ENCODE measurements at places on chromosomes 12 and 14.

- DNase-seq, result no peak
Measured at GRCh38 chr12:130645751-130646150, 70.3 kb downstream of the RIMBP2 start.

- DNase-seq, result no peak
Measured at GRCh38 chr14:34766060-34766459, 51.7 kb upstream of the CFL2 start.

GRCh38 chr12:104669089-104669721 lies 212.5 kb downstream of the CHST11 start:
- no peak for DNase-seq

- DNase-seq, result no peak
Measured at GRCh38 chr14:106115401-106115800, 589.0 kb downstream of the TMEM121 start.

DNA sequence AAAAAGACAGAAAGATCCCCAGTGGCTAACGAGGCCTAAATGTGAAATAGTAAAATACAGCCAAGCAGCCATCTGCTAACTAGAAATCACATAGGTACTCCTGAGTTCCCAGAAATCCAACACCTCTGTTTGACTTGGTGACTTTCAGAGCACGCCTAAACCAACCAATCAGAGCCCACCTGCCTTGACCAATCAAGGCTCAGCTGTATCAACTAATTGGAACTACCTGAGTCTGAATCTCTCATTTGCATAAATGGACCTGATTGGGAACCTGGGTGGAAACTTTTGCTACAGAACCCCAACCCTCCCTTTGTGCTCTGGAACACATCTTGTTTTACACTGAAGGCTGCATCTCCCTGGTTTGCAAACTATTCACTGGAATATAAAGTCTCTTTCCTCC lies 5.1 kb upstream of the TCL1B start:
- DNase-seq, result no peak

GRCh38 chr12:10147714-10148403 lies 17.9 kb upstream of the CLEC7A start:
- DNase-seq, result no peak

DNA sequence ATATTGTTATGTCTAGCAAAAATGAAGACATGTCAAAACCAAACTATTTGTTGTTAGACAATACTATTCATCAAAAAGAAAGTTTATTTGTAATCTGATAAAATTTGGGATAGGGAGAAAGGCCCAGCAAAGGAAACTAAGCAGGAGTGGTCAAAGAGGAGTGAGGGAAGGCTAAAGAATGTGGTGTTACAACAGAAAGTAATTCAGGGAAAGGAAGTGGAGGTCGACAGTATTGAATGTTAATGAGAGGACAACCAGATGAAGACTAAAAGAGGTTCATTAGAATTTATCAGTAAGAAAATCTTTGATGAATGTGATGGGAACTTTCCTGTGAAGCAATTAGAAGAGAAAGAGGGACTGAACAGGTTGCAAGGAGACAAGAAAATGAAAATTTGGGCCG lies 33.9 kb downstream of the PLCZ1 start:
- DNase-seq, result no peak

DNA sequence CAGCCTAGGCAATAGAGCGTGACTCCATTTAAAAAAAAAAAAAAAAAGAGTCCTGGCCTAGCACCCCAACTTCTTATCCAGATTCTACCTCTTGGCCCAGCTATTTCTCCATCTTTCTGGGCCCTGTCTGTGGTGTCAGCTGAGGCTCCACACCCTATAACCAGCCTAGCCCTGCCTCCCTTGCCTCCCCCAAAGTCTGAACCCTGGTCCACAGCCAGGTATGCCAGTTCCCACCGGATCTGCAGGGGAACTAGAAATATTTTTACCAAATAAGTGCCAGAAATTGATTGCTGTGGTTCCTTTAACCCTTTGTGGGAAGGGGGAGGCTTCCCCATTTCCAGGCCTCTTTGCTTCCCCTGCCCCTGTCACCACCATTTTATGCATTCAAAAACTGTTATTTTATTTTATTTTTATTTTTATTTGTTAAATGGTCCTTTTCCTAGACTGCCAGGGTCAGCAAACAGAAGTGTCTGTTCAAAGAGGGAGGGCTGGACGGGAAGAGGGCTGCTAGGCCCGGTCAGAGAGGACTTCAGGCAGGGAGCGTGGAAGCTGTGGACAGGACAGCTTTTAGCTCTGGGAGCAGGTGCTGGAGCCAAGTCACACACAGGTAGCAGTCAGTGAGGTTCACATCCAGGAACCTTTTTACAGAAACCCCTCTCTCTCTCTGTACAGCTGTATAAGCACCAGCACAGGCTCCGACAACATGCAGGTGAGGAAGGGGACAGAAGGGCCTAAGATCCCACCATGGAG lies 23.2 kb downstream of the TTC9 start:
- no peak for DNase-seq

GRCh38 chr14:93039649-93040315 lies 75.9 kb downstream of the ITPK1 start:
- no peak for DNase-seq

- no peak for DNase-seq
Measured at GRCh38 chr12:91224401-91224800, 41.8 kb upstream of the DCN start.

- peak; percentile 17 for DNase-seq
Measured at GRCh38 chr12:30515351-30515750, 180.3 kb downstream of the IPO8 start.

DNA sequence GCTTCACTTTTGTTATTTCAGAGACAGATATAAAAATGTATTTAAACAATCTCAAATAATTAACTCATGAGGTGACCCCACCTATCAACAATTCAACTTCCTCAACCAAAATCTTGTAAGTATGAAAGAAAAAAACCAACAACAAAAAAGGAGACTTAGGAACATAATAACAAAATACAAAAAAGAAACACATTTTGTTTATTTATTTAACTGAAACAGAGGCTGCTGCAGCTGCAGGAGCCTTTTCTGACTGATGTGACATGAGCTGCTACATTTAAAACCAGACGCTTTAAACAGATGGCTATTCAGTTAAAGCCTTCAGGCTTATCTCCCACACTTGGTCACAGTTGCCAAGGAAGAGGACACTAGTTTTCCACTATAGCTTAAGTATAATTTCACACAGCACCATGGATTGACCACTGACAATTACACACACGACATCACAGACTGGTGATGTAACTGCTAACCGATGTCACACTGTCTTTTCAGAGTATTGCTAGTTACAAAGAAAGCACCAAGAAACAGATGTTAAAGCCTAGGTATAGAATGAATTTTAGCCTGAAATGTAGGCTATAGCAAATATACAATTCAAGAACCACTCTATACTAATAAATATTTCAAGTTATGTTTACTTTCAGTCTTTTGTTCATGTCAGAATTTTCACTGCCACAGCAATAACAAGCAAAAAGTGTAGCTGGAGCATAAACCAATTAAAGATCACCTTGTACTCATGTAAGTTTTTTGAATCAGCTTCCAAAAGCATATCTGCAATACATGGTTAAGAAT lies 113.0 kb downstream of the MED13L start:
- no peak for DNase-seq

- no peak for DNase-seq
Measured at GRCh38 chr14:68623307-68623706, 169.6 kb downstream of the ZFP36L1 start.

GRCh38 chr12:52602552-52602951 lies 1.3 kb upstream of the KRT72 start:
- DNase-seq, result no peak

DNA sequence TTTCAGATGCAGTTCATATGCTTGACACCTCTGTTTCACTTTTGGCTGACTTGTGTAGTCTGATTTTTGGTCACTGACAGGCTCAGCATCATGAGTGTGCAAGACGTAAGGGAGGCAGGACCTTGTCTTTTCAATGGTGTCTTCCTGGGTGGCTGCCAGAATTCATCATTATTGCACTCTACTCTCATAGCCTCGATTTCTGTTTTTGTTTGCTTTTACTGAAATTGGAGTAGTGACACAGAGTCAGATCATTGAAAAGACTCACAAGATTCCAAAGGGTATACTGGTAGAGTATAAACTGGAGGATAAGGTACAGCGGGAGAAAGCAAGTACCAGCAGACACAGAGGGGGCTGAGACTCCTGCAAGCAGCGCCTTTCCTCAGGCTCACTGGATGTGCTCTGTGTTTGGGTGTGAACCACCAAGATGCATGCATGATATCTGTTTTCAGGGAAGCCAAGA lies 126.3 kb upstream of the FGD4 start:
- DNase-seq, result no peak

DNA sequence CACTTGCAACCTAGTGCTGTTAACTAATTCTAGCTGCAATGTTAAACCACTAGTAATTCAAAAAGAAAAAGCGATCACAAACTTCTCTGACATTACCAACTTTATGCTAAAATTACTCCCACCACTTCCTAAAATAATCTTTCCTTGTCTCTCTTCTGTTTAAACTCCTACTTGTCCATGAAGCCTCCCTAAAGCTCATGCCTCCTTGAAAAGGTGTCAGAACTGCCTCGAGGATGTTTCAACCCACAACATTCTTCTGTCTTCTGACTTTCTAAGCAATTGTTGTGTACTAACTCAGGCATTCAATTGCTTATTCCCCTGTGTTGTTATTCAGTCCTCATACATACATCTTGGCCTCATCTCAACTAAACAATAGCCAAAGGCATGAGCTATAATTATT lies 5.9 kb downstream of the GNPTAB start:
- DNase-seq, result no peak

GRCh38 chr12:98821866-98822265 lies 176.8 kb downstream of the APAF1 start:
- no peak for DNase-seq

GRCh38 chr14:84483072-84483420 lies 1046.9 kb upstream of the FLRT2 start:
- DNase-seq, result no peak

DNA sequence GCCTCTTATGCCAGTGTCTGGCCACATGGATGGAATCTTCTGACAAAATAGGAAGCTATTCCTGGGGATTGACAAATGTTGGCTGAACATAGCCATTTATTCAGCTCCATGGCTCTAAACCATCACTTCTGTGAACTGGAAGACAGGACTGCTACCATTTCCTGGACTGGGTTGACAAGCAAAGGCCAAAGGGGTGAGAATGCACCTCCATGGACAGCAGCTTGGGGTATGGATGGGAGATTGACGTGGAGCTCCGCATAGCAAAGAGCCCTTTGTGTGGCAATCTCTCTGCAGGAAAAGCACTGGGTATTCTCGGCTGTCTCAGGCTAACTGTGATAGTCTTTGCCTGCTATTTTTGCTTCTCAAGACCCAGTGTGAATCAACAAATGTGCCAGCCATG lies 223.0 kb upstream of the EGLN3 start:
- DNase-seq, result no peak

DNA sequence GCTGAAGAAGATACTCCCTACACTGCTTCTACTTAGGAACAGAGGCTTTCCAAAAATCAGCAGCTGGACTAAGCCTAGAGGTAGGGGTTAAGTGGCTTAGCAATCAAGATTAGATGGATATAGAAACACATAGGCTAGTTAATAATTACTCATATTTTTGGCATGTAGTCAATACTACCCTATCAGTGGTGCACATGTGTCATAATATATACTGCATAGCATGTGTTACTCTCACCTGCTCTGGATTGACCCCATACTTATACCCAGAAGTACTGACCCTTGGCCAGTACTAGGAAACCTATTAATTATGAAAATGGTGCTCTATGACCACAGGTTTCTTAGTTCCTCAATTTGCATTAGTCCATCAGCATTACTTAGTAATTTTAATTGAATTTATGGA lies 528.4 kb upstream of the LMO3 start:
- no peak for DNase-seq

Data from Kasumi-1 (cell line).